ENCODE measurements at places on chromosomes 7 and 10.

- no peak for DNase-seq
Observed at GRCh38 chr7:103996639-103997038, 7.2 kb upstream of the RELN start.

DNA sequence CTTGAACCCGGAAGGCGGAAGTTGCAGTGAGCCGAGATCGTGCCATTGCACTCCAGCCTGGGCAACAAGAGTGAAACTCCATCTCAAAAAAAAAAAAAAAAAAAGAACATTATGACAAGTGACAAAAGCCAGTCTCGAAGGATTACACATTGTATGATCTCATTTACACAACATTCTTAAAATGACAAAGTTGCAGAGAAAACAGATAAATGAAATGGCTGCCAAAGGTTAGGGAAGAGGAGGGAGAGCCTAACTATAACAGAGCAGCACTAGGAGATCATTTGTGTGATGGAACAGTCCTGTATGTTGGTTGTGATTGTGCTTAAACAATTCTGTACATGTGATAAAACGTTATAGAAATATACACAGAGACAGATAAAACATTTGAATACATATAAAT is 16.2 kb upstream of the CPVL start:
- DNase-seq = no peak

DNA sequence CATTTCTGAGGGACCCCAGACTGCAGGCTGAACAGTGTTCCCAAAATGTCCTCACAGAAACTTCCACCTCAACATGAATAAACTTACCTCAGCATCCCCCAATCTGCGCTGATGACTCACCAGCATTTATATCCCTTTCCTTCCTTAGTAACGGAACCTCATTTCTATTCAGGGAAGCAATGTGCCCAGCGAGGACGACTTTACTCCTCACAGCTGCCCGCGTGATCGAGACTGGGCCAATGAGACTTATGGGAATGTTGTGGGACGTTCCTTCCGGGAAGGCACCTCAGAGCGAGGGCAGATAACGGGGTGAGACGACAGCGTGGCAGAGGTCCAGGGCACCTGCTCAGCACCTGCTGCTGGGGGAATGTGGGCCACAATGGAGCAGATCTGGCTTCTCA is 73.1 kb upstream of the CAMK2B start:
- DNase-seq = no peak

DNA sequence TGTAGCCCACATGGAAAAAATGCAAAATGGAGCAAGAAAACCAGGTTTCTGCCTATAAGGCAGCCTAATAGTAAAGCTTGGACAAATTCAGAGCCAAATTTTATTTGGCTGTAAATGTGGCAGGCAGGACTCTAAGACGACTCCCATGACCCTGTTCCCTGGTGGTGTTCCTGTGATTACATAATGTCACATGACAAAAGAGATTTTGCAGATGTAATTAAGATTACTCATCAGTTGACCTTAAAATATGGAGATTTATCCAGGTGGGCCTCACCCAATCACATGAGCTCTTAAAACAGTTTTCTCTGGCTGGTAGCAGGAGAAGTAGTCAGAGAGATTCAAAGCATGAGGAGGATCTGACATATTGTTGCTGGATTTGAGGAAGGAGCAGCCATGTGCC is 303.1 kb upstream of the IMMP2L start:
- peak; percentile 22 for DNase-seq

DNA sequence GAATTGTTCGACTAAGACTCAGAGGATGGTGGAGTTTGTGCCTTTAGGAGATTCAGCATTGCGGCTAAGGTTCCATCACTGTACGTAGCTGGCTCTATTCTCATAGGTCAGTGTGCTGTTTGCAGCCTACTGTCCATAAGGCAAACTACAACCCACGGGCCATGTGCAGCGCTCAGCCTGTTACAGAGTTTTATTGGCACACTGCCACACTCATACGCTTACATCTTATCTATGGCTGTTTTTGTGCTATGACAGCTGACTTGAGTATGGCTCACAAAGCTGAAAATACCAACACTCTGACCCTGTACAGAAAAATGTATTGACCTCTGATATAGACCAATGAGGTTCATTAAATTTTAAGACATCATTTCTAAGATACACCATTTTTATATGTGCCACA is 114.5 kb downstream of the ARID5B start:
- peak; percentile 63 for DNase-seq
